ENCODE measurements at places on chromosomes 7 and 10.

- no peak for DNase-seq
These were observed 274.9 kb upstream of the NEBL start for GRCh38 chr10:21171936-21172541.

GRCh38 chr10:49645417-49645816 lies 31.6 kb downstream of the CHAT start:
- no peak for DNase-seq

DNA sequence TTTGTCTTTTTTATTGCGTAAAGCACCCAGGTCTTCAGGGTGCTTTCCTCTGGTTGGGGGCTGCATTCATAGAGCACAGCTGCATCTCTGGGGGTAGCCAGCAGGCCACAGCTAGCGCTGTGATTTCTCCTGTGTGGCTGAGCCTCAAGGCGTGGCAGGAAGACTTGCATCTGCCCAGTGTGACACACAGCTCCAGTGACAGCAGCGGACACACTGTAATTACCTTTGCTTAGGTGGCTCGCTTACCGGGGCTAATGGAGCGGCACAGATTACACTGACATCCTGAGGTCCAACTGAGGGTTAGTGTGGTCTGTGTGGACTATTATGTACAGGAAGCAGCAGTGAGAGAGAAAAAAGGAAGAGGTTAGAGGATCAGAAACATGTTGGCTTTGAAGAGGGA lies 27.1 kb downstream of the ABCB4 start:
- DNase-seq = no peak

GRCh38 chr7:81462672-81463071 lies 307.2 kb downstream of the HGF start:
- DNase-seq = no peak

GRCh38 chr10:132541129-132541528 lies 3.5 kb downstream of the INPP5A start:
- no peak for DNase-seq

DNA sequence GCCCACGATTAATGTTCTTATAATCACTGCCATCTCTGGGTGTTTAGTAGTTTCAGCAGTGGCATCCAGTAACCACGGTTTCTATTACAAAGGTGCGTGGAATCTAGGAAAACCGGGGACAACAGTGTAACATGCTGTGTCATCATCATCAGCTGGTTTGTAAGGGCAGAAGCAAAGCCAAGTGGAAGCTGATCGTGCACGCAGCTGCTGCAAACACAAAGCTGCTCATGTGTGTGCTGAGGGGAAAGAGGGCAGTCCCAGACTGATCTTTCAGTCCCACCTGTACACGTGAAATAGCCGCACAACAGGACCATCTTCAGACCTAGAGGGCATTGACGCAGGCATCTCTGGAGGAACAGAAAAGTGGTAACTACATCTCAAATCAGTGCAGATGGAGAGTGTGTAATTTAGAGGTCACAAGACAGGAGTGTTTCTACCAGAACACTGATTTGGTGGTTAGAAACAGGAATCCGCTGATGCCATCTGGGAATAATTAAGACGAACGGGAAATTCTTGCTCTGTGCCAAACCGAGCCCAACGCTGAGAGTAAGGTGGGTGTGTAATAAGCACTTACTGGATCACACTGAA lies 13.4 kb downstream of the ANKRD16 start:
- no peak for DNase-seq

- DNase-seq = no peak
These were observed 168.5 kb downstream of the LCOR start for GRCh38 chr10:97000487-97001182.

DNA sequence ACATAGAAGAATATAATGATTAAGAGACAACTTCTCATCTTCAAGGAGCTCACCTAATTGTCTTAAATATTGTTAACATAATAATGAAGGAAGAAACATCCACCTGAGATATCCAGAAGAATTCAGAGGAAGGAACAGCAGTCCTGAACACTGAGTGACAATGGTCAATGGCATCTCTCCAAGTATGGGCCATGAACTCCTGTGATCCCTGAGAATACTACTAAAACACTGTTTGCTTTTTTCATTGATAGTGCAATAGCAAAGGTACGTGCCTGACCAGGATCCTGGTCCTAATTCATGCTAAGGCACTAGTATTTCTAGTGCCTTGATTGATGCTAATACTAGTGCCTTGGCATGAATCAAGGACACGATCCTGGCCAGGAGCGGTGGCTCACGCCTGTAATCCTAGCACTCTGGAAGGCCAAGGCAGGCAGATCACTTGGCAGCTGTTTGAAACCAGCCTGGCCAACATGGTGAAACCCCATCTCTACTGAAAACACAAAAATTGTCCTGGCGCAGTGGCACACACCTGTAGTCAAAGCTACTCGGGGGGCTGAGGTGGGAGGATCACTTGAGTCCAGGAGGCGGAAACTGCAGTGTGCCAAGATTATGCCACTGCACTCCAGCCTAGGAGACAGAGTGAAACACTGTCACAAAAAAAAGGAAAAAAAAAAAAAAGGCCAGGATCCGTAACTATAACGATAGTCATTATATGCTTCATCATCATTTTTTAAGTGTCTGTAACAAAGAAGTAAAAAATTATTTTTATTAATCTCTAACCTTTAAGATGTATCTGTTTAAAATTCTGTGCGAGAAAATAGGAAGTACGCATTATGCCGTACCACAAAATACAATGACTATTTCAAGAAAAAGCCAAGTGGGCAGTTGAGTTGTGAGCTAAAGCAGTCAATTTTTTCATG lies 49.1 kb downstream of the SRPK2 start:
- no peak for DNase-seq

DNA sequence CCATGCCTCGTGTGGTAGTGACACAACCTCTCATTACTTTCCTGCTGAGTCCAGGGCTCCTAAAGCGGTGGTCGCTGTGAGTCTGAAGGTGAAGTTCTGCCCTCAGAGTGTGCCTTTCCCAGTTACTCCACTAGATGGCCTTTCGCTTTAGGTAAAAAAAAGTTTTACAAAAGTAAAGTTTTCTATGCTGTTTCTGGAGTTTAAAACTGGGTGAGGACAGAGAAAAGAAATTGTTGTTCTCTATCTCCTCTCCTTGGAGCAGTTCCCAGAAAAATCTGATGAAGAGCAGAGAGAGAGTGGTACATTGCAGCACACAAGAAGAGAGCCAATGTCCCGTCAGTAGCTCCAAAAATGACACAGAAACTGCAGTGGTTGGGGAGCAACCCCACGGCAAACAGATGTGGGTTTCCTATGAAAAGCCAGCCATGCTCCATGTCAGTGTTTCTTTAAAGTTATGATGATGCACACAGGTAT lies 257.1 kb downstream of the GLI3 start:
- DNase-seq = no peak

- no peak for DNase-seq
These were observed 173.3 kb downstream of the SLC16A9 start for GRCh38 chr10:59536167-59537014.

DNA sequence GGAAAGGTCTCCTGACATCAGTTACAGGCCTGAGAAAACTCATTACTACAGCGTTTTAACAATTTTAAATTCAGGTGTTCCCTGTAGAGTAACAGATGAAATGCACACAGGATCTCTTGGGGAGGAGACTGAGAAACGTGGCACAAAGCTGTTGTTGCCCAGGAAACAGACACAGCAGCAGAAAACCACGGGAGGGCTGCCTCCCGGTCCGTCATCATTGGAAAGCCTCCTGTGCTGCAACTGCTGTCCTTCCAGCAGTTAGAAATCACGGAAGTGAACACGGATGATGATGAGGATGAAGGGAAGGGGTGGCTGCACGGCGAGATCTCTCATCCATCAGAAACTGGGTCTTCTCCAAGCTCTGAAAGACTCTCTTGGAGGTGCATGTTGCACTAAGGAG lies 94.6 kb upstream of the RNF32 start:
- DNase-seq = no peak

DNA sequence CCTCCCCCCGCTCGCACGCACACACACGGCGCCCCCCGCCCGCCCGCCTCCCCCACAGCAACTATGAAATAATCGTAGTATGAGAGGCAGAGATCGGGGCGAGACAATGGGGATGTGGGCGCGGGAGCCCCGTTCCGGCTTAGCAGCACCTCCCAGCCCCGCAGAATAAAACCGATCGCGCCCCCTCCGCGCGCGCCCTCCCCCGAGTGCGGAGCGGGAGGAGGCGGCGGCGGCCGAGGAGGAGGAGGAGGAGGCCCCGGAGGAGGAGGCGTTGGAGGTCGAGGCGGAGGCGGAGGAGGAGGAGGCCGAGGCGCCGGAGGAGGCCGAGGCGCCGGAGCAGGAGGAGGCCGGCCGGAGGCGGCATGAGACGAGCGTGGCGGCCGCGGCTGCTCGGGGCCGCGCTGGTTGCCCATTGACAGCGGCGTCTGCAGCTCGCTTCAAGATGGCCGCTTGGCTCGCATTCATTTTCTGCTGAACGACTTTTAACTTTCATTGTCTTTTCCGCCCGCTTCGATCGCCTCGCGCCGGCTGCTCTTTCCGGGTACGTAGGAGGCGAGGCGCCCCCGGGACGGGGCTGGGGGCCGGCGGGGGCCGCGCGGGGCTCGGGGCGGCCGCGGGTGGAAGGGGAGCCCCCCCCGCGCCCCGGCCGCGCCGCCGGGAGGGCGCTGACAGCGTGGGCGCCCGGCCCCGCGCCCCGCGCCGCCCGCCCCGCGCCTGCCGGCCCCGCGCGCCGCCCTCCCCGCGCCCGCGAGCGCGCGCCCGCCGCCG lies 441 bp downstream of the BMI1 start:
- peak; percentile 68 for DNase-seq

DNA sequence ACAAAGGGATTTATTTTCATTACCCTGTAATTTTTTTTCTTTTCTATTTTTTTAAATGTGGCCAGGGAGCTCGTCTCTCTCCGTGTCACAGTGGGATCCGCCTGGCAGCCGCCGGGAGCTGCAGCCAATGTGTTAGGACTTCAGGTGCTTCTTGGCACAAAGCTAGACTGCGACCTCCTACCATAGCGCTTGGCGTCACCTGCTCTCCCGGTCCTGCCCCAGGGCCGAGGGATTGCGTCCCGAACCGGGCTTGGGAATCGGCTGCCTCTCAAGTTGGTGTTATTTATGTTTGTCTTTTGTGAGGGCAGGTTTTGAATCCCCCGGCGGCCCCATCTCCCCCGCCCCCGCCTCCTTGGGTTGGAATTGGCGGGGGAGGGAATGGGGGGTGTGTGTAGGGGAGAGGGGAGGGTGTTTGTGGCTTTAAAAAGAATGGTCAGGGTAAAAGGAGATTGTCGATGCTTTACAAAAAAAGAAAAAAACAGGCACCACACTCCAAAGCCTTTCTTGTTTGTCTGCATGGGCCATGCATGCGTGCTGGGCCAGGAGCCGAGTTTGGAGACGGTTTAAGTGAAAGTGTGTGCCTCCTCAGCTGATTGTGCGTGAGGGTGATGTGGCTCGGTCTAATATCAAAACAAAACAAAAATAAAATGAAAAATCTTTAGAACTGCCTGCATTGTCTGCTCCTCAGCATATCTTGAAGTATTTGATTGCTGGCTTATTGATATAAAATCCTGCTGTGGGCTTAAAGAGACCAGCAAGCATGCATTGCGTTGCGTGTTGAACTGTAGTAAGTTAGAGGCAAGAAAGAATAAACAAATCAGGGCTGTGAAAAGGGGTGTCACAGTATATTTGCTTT lies 1.2 kb downstream of the PPP1R9A start:
- DNase-seq = no peak

DNA sequence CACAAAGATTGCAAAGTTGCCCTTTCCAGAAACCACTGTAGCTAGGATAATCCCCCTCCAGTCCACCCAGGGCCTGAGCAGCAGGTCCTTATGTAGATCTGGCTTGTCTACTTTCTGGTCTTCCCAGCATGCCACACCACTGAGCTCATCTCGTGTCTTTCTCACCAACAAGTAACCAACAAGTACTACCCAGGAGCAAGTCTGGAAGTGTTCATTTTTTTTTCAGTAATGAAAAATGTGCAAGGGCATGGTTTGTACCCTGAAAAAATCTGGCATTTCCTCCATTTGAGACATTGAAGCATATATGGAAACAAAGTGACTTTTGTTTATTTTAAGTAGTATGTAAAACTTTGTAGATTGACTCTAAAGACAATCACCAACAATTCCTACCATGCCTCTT lies 120.8 kb downstream of the INHBA start:
- no peak for DNase-seq

DNA sequence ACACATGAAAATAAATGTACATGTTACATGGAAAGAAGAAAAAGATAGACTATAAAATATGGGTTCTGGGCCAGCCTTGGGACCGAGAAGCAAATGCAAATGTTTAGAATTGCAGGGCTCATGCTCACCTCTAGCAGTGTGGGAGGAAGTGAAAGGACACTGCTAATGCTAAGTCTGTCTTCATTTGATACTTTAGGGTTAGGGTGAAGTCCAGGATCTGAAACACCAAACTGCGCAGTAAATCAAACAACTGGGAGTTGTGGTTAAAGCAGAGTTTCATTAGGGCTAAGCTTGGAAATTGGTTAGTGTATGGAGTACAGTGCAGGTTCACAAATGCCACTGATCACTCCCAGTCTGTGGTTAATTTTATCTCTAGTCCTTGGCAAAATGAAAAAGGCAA lies 73.2 kb upstream of the PDK4 start:
- DNase-seq = no peak

DNA sequence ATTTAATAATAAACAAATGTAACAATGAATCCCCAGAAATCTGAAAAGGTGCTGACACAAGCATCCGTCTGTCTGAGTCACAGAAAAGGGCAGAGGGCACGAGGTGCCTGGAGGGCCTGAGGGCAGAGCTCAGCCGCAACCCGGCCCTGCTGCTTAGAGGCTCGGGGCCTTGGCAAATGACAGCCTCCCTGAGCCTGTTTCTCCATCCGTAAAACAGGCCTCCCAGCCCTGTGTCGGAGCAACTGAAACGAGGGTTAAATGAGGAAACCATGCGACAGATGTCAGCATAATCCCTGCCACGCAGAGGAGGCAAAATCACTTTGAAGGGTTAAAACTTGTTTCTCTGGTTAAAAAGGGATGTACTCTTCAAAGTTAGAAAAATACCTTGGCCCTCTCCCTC lies 24.9 kb downstream of the NUDT1 start:
- DNase-seq = no peak

GRCh38 chr7:137619181-137619580 lies 227.6 kb downstream of the DGKI start:
- no peak for DNase-seq

- DNase-seq = no peak
These were observed 1155.1 kb upstream of the SORCS1 start for GRCh38 chr10:108319434-108320222.

DNA sequence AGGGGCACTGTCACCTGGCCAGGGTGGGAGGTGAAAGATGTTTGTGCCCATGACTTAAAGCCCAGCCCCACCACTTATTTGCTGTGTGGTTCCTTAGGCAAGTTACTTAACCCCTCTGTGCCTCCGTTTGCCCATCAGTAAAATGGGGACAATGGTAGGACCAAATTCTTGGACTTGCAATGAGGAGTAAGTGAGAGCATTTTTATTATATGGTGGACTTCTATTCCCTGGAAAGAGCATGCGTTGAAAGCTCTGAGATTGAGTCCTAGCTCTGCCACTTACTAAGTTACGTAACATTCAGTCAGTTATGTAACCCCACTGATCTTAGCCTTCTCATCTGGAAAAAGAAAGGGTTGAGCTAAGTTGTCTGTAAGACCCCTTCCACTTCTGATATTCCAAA lies 18.8 kb downstream of the VSIR start:
- no peak for DNase-seq

- DNase-seq = no peak
These were observed 40.5 kb upstream of the SAMD8 start for GRCh38 chr10:75070961-75071428.

- DNase-seq = no peak
These were observed 148.1 kb downstream of the SLC16A9 start for GRCh38 chr10:59561477-59562121.

- DNase-seq = no peak
These were observed 635.7 kb upstream of the ANKRD30A start for GRCh38 chr10:36489611-36490228.

All from activated naive CD4-positive, alpha-beta T cell treated with anti-CD3 and anti-CD28 coated beads, Interleukin-2, amount 50 U/mL, for 16 hours (primary cell).